ENCODE measurements at places on chromosomes 5 and 9. TPM values are rescaled to one million over a fixed set of nuclear protein-coding genes. Genes with fewer than 3 reads are reported as not detected.

GRCh38 chr9:126401107-126401506 lies 74.5 kb downstream of the MVB12B start:
- DNase-seq, result peak; percentile 72

The NPR2 gene
- 10.8 TPM for total RNA-seq

DNA sequence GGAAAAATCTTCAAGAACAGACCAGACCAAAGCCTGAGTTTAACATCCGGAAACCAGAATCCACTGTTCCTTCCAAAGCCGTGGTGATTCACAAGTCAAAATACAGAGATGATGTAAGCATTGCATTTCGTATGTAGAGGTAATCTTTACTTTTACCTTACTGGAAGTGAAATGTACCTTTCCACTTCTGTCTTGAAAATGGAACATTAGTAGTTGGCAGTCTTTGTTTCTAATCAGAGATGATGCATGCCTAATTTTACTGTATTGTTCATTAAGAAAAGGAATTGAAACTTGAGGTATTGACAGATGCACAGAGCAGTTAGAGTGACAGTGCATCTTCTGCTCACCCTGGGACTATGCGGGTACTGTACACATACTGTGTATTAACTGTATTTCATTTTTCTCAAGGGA lies 34.6 kb downstream of the HABP4 start:
- DNase-seq, result no peak

GRCh38 chr9:85212887-85213286 lies 528.9 kb downstream of the AGTPBP1 start:
- DNase-seq, result peak; percentile 45

DNA sequence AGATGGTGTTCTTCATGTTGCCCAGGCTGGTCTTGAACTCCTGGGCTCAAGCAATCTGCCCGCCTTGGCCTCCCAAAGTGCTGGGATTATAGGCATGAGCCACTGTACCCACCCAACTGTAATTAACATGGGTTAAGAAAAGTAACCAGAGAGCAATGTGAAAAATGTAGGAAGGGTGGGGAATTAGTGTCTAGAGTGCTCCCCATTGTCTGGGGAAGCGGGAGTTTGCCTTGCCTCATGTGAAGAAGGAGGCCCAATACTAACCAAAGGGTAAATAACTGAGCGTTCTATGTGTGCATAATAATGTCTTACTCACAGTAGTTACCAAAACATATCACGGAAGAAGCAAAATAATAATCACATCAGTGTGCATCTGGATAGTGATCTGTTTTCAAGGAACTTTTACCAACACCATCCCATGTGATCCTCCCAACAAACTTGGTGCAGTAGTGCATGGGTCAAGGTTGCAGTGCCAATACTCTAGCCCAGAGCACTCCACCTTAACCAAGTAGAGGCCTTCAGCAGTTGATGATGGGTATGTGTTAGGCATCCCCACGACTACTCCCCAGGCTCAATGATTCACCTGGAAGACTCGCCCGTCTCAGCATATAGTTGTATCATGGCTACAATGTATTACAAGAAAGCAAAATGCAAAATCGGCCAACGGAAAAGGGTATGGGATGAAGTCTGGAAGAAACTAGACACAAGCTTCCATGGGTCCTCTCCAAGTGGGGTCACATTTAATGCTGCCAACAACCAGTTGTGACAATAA lies 26.2 kb downstream of the GNAQ start:
- DNase-seq, result no peak

GRCh38 chr5:38672059-38672788 lies 115.8 kb upstream of the LIFR start:
- no peak for DNase-seq

The SGTB gene
- total RNA-seq, result 20.1 TPM

GRCh38 chr9:34428325-34428958 lies 29.9 kb downstream of the FAM219A start:
- DNase-seq, result peak; percentile 60

GRCh38 chr5:6712142-6712576 lies 1.1 kb upstream of the TENT4A start:
- peak; percentile 67 for DNase-seq

DNA sequence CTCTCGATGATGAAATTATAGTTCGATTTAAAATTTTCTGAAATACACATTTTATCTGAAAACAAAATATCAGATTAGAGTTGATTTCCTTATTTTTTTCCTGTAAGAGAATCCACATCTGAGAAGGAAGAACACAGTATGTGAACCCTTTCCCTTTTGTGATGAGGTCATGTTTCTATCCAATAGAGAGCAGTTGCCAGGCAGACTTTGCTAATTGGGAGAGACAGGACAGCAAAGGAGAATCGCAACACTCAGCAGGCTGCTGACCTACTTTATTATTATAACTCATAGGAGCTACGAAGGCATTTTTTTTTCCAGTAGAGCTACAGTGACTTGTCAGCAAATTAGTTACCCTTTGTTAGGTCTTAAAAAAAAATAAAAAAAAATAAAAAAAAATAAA lies 242.1 kb downstream of the HCN1 start:
- peak; percentile 30 for DNase-seq

GRCh38 chr9:129030191-129030590 lies 2.1 kb upstream of the SH3GLB2 start:
- DNase-seq, result no peak

The MAP1B gene
- 134 TPM for total RNA-seq

DNA sequence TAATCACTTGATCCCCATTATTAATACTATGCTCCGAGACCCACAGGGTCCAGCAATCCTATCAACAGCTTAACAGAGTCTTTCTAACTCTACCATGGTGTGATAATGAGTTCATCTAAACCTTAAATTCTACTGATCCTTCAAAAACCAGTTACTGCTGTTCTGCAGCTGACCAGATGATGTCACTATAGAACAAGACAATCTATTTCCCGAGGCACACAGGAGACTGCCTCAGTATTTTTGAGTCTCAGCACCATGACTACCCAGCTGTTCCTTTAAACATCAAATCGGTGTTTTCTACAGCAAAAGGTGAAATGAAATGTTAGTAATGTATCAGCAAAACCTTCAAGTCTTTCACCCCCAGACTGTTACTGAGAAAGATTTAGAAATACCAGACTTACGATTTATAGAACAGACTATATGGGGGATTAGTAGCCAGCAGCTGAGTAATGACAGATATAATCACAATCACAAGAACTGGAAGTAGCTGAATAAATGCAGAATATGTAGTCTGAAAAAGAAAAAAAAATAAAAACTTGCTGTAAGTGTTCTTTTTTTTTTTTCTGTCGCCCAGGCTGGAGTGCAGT lies 16.9 kb downstream of the DNAJC18 start:
- peak; percentile 86 for DNase-seq

The SIT1 gene
- total RNA-seq, result not detected

The SPATA31C1 gene
- total RNA-seq, result not detected

All from dermis blood vessel endothelial cell (primary cell).